Hindlimb muscle (tissue), 1 donor: ENCODE measurements at places on chromosomes 7 and 10.

DNA sequence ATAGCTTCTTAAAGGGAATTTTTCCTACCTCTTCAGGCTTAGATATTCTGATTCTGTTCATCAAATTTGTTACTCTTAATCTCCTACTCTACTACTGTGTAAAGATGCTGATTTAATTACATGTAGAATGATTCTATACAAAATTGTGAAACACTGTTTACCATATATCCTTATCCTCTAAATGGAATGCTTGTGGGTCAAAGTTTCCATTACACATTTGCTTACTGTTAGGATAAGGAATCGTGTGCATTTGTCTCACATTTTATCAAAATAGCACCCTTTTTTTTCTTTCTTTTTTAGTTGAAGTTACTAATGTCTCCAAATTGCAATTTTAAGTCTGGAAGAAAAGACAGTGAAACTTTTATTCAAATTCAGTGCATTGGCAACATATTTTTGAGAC is 65.3 kb downstream of the TFEC start:
- DNase-seq = no peak

GRCh38 chr7:72037516-72037915 is 374.6 kb downstream of the CALN1 start:
- DNase-seq = no peak

DNA sequence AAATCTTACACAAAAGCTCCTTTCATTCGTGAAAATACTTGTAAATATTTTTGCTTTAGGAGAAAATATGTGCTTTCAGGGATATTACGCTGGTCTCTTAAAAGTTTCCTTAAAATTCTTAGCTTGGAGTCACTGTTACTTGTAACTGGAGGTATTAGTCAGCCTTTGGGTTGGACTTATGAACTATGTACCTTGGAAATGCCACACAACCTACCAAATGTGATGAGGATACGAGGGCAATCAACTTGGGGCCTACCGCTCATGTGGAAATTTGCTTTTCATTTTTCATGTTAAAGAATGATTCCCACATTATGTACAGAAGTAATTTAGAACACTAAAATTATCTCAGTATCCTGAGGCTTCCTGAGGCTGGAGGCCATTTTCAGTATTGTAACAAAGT is 23.1 kb downstream of the SPAM1 start:
- DNase-seq = no peak

- no peak for DNase-seq
Measured at GRCh38 chr10:81136261-81136660, 598.6 kb downstream of the SH2D4B start.

DNA sequence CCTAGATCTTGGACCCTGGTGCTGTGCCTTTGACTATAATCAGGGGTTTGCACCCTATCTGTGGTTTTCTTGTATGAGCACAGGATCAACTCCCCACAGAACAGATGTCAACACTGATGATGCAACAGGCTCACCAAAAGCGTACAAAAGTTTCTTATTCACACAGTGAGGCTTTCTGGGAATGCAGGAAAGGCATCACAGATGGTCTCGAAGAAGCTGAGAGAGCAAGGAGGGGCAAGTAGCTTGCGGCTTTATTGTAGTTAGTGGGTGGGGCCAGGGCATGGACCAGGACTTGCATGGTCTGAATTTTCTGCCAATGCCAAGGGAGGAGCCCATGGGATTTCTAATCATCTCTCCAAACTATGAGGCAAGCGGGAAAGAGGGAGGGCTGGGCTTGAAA is 46.2 kb downstream of the SEC61G start:
- no peak for DNase-seq

GRCh38 chr10:30554440-30554825 is 75.1 kb downstream of the LYZL2 start:
- DNase-seq = no peak

- DNase-seq = no peak
Measured at GRCh38 chr7:87339373-87339897, 6.0 kb upstream of the CROT start.

GRCh38 chr10:13018171-13018570 is 16.7 kb upstream of the CCDC3 start:
- no peak for DNase-seq

GRCh38 chr7:158255156-158255555 is 332.5 kb downstream of the PTPRN2 start:
- DNase-seq = no peak

DNA sequence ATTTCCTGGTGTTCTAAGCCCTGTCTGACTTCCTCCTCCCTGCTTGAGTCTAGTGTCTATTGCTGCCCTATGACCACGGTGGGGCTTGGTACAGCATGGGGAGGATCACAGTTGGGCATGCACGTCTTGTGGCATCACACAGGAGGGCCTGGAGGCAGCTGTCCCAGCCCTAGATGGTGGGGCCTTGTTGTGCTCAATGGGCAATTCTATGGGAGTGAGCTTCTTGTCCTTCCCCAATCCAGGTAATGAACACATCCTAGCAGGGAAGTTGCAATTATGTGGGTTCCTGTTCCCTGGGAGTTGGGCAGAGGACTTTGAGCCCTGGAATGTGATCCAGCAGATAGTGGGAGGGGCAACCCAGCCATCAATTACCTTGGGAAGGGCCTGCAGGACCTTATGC is 10.8 kb upstream of the FAM3C start:
- no peak for DNase-seq

DNA sequence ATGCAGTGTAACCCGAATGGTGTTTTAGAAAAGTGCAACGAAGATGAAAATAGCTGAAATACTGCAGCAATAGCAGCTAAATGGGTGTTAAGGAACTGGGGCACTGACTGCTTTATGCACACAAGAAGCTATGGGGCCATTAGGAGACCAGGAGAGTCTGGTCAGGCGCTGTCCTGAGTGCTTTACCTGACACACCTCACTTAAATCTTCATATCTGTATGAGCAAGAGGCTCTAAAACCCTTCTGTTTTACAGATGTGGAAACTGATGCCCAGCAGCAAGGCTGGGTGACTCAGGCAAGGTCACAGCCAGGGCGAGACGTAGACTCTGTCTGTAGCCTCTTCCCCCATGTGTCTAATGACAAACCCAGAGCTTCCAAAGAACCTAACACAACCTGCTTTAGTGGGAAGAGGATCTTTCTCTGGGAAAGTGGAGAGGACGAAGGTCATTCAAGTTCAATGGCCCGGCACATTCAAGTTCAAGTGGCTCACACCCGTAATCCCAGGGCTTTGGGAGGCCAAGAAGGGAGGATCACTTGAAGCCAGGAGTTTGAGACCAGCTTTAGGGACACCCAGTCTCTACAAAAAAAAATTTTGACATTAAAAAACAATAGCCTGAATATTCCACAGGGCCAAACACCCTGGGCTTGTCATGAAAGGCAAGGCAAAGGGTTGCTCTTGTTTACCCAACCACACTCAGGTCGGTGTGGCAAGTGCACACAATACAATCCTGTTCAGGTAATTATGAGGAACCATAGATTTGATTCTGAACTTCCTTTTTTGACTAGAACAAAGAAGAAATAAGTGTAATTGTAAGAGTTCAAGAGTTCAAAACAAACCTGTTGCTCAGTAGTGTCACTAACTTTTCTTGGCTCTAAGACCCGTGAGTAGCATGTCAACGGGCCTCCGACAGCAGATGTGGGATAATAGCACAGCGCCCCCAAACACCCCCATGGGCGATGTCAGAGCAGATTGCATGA is 53.7 kb upstream of the KLF6 start:
- no peak for DNase-seq

DNA sequence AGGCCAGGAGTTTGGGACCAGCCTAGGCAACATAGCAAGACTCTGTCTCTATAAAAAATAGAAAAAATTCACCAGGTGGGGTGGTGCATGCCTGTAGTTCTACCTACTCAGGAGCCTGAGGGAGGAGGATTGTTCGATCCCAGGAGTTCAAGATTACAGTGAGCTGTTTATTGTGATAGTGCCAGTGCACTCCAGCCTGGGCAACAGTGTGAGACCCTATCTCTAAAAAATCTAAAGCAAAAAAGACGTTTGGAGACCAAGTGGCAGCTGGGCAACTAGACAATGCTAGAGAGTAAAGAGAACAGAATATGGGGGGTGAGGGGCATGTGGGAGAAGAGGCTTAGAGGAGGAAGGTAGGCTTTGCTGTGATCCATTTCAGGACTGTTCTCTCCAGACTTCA is 1.4 kb downstream of the PDSS1 start:
- no peak for DNase-seq

DNA sequence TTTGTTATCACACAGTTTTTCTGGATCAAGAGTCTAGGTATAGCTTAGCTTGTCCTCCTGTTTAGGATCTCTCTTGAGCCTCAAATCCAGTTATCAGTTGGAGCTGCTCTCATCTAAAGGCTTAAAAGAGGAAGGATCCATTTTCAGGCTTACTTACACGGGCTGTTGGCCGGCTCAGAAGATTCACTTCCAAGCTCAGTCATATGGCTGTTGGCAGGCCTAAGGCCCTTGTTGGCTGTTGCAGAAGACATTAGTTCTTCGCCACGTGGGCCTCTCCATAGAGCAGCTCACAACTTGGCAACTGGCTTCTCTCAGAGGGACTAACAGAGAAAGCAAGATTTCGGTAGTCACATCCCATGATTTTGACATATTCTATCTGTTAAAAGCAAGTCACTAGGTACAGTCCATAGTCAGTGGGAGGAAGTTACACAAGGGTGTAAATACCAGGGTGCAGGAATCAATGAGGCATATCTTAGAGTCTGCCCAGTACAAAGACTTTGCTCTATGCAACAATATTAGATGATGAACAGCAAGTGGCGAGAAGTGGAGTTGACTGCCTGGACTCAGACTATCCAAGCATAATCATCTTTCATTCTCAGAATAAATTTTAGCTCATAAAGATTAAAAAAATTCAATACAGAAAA is 280.1 kb upstream of the MBL2 start:
- no peak for DNase-seq

GRCh38 chr7:120742372-120742771 is 115.6 kb downstream of the TSPAN12 start:
- DNase-seq = no peak

DNA sequence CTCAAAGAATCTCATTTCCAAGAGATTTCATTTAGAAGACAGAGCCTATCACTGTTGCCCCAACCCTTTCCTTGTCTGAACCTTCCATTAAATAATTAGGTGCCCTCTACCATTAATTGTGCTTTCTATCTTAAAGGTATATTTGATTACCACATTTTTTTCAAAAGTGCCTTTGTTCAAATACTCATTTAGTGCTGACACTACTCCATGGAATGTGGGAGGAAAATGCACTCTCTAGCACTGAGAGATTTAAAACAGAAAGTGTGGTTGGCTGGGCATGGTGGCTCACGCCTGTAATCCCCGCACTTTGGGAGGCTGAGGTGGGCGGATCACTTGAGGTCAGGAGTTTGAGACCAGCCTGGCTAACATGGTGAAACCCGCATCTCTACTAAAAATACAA is 119.8 kb downstream of the CACNA2D1 start:
- DNase-seq = no peak

DNA sequence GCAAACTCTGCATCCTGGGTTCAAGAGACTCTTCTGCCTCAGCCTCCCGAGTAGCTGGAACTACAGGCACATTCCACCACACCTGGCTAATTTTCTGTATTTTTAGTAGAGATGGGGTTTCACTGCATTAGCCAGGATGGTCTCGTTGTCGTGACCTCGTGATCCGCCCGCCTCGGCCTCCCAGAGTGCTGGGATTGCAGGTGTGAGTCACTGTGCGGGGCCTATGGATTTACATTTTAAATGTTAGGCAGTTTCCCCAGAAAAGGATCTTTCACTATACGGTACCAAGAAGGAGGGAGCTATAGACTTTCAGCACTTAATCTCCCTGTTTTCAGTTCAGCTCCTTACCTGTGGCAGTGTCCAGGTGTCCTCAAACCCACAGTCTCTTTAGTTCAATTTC is 50.8 kb downstream of the SIRT1 start:
- no peak for DNase-seq

DNA sequence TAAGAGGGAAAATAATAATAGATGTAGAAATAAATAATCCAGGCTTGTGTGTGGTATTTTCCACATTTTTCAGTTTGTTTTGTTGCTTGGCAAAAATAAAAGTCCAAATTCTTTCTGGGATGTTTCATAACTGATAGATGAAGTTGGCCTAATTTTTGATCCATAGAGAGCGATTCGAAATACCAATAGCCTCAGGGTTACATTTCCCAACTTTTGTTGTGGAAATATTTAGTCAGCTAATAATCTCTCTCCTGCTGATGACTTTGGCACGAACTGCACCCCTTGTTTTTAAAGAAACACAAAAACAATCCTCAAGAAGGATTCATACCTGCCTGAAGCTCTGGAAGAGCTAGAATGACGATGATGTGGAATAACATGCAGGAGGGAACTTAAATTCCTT is 483.2 kb downstream of the ADRA2A start:
- no peak for DNase-seq

DNA sequence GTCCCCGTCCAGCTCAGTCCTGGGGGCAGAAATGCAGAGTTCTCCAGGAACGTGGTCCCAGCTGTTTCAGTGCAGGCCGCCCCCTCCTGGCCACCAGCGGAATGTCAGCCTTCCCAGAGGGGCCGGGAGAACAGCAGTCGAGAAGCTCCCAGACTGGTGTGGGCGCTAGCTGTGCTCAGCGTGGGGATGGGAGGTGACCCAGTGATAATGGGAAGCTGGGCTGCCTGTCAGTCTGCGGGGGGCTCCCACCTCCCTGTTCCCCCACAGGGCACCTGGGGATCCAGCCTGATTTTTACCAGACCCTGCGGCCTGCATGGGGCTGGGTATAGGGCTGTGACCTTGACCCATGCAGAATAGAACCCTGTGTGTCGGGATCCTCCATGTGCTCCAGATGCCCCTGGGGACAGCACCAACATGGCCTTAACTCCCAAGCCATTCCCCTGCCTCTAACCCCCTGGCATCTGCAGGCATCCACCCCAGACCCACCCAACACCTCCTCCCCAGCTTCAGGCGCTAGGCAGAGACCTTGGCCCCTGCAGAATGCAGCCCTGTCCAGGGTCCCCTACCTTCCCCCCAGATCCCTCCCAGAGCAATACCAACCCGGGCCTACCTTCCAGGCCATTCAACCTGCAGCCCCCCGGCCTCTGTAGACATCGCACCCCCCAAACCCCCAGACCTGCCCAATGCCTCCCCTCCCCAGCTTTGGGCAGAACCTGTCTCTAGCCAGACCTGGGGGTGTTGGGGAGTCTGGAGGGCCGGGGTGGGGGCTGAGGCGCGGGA is 880 bp upstream of the ELN start:
- DNase-seq = peak; percentile 83

DNA sequence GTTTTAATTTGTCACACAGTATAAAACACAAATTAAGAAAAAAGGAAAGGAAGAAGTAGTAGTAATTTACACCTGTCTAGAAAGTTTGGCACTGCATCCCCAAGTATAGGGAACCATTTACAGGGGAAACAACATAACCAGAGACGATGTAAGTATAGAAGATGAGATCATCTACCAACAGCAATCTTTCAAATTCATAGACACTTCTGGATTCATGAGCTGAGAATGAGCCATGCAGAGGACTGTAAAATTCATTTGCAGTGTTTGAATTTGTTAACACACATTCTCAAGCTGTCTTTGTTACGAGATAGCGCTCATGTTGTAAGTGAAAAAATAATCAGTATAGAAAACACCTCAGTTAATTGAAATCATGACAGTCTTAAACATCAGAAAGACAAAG is 337.0 kb upstream of the MEOX2 start:
- DNase-seq = no peak

GRCh38 chr7:107046491-107047259 is 2.2 kb downstream of the PRKAR2B start:
- DNase-seq = no peak
